MG63 (cell line): ENCODE measurements at places on chromosomes 3 and 15. TPM values are rescaled to one million over a fixed set of nuclear protein-coding genes. Genes with fewer than 3 reads are reported as not detected.

EPM2AIP1 gene
- 2.8 and 5.1 TPM in 2 replicates for total RNA-seq

MB21D2 gene
- total RNA-seq, result 23.8 and 26.4 TPM in 2 replicates

ATP8B4 gene
- total RNA-seq, result not detected in 2 replicates

CFAP92 gene
- not detected in 2 replicates for total RNA-seq

MFSD1 gene
- 122 and 152 TPM in 2 replicates for total RNA-seq

GRAMD1C gene
- 1.8 and 2.5 TPM in 2 replicates for total RNA-seq

DNA sequence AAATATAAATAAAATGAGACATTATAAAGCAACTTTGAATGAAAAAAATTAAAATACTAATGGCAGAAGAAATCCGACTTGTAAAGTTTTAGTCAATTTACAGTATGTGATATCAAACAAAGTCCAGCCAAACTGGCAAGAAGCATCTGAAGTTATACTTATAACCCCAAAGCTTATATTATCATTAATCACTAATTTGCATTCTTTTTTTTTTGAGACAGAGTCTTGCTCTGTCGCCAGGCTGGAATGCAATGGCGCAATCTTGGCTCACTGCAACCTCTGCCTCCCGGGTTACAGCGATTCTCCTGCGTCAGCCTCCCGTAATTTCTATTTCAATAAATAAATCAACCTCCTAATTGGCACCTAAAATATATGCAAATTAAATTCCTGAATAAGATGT lies 80.1 kb downstream of the AQR start:
- peak; percentile 2 for DNase-seq

- DNase-seq, result no peak
These were observed 18.5 kb downstream of the SEC11A start for GRCh38 chr15:84697236-84697990.

DNA sequence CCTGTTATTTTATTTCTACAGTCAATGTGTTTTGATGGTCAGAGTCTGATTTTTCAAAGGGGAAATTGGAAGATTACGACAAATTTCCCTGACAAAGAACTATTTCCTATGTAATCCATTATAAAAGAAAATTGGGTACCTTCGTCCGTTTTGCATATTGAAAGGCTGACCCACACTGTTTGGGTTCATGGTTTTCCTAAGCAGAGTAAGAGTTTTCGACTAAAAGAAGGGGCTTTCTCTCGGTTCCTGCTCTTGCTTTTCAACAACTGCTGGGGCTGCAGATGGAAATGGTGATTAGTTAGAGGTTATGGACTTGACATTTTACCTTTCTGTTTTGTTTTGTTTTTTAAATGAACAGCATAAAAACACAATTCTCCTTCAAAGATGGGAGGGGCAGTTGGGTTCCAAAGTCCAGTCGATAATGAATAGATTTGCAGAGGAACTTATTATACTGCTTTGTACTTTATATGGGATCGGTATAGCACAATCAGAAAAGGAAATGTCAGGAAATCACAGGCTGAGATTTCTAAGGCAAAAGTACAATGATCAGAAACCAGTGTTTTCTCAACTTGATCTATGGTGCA lies 978 bp downstream of the KCNMB2 start:
- no peak for DNase-seq

- DNase-seq, result no peak
These were observed 282.9 kb upstream of the COL8A1 start for GRCh38 chr3:99355465-99355864.

GRCh38 chr15:73114064-73114463 lies 61.8 kb downstream of the NEO1 start:
- no peak for DNase-seq

GRCh38 chr3:12345584-12346494 lies 57.0 kb downstream of the PPARG start:
- DNase-seq, result no peak

GRCh38 chr3:83122774-83123350 lies 1361.4 kb upstream of the GBE1 start:
- no peak for DNase-seq

GRCh38 chr3:44248152-44248551 lies 6.5 kb downstream of the TOPAZ1 start:
- DNase-seq, result no peak

DNA sequence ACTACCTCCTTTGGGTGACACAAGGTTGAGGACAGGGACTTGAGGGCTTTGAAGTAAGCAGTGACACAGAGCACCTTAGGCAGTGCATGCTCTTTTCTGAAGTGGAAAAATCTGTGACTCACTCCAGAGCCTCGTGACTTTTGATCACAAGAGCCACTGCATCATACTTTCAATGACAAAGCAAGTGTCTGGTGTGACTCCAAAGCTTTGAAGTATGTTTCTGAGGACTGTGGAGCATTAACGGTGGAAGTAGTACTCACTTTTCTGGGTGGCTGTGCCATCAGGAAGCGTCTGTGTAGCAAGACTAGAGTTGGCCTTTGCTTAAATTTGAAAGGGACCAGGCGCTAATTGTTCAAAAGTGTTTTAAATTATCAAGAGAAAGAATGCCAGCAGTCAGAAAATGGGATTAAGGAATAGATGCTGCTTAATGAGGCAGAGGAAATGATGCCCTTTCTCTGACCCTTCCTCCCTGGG lies 210.7 kb upstream of the TRIM42 start:
- DNase-seq, result peak; percentile 12

DNA sequence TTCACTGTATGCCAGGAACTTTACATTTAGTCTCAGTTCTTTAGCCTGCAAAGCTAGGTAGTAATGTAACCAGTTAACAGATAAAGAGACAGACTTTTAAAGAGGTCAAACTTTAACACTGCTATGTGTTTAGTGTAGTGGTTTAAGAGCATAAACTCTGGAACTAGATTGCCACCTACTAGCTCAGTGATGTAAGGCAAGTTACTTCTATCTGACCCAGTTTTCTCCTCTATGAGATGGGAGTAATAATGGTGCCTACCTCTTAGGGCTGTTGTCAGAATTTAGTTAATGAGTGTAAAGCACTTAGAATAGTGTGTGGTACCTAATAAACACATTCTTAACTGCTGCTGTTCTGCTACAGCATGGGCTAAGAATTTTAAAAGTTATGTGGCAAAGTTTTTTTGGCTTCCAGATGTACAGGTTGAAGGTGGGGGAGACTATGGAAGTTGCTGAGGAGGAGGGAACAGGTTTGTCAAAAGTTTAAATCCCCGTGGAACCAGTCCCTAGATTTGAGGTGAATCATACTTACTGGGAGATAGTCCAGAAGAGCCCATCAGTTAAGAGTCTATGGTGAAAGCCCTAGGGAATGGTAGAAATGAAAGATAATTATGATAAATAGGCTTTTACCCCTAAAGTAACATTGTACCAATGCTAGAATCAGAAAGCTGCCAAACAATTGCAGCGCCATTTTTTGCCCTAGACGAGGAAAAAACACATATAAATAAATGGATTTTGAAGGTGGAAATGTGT lies 13.9 kb downstream of the TSC22D2 start:
- DNase-seq, result no peak

- no peak for DNase-seq
These were observed 445.9 kb upstream of the ZNF717 start for GRCh38 chr3:76231258-76231657.

DNA sequence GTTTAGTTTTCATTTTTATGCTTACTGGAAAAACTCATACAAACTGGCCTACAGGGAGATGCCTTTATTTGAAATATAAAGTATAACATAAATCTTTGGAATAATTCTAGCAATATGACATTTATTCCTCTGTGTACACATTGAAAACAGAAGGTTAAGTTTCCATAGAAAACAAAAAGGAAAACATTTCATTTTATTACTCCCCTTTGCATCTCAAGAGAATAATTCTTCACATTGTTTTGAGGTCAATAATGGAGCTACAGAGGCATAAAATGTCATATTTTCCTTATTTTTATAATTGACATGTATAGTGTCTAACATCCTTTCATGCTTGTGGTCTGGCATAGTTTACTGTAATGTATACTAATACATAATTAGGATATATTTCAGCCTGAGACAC lies 187.6 kb upstream of the AGTR1 start:
- no peak for DNase-seq

GRCh38 chr3:171163101-171164066 lies 136.9 kb upstream of the SLC2A2 start:
- no peak for DNase-seq

DNA sequence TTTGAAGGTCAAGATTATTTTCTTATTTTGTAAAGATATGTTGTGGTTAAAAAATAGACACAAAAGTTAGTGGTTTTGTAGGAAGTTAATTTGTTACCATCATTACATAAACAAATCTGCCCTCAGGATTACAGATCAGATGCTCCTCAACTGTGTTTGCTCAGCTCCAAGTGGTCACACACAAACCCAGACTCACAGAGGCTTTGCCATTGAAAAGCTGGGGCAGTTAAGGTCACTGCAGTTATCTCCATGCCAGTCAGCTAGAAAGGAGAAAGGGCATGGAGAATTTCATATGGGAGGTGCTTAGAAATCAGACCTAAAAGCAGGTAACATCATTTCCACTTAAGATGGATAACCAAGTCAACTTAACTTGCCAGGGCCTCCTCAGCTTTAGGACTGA lies 825.7 kb upstream of the GBE1 start:
- DNase-seq, result no peak

DNA sequence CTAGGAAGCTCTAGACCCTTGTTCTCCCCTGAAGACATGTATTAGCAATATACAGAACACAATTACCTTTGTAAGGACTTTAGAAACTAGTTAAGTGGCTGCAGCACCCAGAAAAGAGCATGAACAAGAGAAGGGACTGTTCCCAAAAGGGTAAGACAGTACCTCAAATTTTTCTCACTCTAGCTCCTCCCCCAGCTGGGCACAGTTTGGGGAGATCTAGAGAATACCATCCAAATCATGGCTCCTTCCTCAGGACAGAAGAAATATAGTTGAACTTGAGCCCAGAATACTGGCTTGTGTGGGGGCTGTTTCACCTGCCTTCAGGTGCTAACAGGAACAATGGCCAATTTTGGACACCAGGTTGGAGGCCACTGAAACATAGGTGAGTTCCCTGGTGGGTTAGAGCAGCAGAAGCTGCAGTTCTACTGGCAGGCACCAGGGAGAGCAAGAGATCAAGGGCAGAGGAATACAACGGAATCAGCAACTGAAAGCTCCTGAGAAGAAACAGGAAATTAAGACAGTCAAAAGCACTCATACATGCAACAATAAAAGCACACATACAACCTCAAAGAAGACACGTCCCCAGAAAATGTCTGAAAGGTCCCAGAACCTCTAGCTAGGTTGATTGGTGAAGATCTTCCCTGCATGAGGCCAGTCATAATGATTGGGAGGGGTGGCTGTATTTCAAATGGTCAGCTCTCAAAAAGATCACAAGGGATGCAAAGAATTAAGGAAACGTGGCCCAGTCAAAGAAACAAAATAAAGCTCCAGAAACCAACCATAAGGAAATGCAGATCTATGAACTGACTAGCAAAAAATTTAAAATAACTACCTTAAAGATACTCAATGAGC lies 104.9 kb upstream of the ASB14 start:
- DNase-seq, result peak; percentile 14

DNA sequence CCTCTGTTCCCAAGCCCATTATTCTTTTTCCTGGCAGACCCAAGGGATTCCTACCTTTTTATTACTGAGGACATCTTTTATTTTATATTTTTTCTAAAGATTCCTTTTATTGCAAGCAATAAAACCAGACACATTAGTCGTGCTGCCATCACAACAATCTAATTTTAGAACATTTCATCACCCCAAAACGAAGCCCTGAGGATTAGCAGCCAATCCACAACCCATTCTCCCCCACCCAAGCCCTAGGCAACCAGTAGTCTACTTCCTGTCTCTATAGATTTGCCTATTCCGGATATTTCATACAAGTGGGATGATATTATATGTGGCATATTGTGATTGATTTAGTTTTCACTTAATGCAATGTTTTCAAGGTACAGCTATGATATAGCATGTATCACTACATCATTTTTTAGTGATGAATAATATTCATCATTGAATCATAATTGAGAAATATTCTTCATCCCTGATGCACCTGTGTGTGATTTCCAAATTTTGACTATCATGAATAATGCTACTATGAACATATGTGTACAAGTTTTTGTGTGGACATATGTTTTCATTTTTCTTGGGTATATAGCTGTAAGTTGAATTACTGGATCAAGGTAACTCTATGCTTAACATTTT lies 65.7 kb downstream of the IL1RAP start:
- no peak for DNase-seq

DNA sequence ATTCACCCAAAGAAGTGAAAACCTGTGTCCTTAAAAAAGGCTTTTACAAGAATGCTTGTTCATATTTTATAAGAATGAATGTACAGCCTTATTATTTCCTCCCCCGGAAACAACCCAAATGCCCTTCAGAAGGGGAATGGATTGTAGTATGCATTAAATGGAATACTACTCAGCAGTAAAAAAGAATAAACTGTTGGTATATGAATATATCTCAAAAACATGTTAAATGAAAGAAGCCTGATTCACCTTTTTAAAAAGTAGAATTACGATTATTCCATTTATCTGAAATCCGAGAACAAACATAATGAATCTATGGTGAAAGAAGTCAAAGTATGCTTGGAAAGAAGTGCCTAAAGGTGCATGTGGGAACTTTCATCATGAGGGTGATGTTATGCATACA lies 20.5 kb downstream of the STT3B start:
- DNase-seq, result no peak
